ENCODE measurements at places on chromosomes 13 and 19.

GRCh38 chr19:34178274-34178610, 5.9 kb downstream of the LSM14A start:
- no peak for DNase-seq

DNA sequence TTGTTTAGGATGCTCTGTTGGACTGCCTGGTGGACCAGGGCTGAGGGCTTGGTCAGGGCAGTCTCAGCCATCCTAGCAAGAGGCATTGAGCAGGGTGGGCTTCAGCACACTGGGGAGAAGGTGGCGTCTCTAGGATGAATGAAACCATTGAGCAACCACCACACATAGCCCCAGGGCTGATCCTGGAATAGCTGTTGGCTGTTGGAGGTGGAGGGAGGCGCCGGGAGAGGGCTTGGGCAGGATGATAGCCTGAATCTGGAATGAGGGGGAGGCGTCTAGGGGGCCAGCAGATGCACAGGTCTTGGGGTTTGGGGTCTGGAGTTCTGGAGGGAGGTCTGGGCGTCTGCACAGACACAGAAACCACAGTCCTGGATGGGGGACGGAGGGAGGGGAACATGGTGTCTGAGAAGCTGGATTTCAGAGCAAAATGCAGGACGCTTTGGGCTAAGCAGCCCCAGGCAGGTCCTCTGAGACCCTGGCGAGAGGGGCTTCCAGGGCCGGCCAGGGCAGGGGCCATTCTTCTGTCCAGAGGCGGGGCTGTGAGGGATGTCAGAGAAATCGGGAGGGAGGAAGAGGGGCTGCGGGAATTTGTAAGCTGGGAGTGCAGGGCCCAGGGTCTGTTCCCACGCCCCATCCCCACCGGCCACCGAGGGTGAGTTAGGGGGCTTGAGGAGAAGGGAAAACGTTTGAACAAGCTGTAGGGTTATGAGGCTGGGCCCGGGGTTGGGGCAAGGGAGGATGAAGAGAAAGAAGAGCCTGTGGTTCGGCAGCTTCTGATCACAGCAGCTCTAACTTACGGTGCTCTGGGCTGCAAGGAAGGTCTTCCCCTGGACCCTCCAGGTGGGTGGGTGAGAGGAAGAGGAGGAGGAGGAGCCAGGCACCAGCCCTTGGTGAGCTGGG, 5.2 kb downstream of the TRAPPC5 start:
- no peak for DNase-seq

- DNase-seq = no peak
Observed at GRCh38 chr19:7905859-7906258, 2.2 kb downstream of the MAP2K7 start.

- DNase-seq = no peak
Observed at GRCh38 chr13:109868578-109869311, 82.4 kb upstream of the IRS2 start.

GRCh38 chr13:90205081-90205480, 1142.4 kb upstream of the MIR17HG start:
- no peak for DNase-seq

Data from stimulated activated CD8-positive, alpha-beta memory T cell treated with anti-CD3 and anti-CD28 coated beads, Interleukin-4, amount 100 ng/mL, for 4 hours (primary cell).